NCI-H526 (cell line): ENCODE measurements at places on chromosomes 2 and 18.

- DNase-seq = no peak
Observed at GRCh38 chr18:67731851-67732250, 215.3 kb upstream of the DSEL start.

DNA sequence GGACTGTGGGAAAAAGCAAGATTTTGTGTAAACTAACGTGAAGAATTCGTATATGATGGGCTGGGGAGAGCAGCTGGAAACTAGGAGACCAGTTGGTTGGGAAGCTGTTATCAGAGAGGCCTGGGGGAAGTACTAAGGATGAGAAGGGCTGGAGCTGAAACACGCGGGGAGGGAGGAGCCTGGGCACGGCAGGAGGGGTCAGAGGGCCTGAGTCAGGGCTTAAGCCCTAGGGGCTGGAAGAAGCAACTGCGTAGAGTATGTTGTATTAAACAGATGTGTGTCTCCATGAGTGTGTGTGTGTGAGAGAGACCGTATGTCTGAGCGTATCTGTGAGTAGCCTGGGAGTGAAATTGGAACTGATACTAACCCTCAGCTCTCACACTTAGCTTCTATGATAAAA lies 8.4 kb downstream of the POMC start:
- DNase-seq = no peak

DNA sequence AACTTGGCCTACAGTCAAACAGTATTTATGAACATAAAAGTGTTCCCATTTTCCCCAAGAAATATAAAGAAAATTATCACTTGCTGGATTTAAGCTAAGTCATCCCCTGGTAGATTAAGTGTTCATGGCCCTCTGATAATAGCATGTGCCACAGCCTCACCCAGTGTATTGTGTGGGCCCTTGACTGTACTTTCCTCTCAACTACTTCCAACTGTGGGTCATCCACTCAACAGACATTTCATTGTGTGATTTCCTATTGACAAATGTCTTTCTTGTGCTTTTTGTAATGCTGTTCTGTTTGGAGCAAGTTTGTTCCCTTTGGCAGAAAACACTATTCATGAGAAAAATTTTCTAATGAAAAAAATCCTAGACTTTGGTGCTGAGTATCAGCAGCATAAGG lies 48.4 kb upstream of the TMEM17 start:
- DNase-seq = no peak

DNA sequence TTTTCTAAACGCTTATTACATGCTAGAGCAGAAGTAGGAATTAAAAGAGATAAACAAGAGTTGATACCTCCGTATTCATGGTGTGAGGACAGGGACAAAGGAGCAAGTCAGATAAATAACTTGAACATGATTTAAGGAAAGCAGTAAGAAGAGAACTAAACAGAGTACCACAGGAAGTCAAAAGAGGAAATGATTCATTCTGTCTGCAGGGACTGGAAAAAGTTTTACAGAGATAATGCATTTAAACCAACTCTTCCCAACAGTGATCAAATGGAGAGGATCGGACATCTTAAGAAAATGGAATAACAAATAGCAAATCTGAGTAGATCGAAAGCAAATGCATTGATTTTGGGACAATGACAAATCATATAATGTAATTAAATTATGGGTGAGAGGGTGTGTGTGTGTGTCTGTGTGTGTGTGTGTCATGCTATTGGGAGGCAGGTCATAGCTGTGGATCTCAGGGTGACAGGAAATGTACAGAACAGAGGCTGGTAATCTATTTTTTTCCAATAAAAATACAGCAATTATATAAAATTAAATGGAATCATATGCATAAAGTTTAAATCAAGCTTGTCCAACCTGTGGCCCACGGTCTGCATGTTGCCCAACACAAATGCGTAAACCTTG lies 113.4 kb downstream of the MC4R start:
- no peak for DNase-seq

- no peak for DNase-seq
Observed at GRCh38 chr2:150750720-150751119, 263.3 kb upstream of the RND3 start.

DNA sequence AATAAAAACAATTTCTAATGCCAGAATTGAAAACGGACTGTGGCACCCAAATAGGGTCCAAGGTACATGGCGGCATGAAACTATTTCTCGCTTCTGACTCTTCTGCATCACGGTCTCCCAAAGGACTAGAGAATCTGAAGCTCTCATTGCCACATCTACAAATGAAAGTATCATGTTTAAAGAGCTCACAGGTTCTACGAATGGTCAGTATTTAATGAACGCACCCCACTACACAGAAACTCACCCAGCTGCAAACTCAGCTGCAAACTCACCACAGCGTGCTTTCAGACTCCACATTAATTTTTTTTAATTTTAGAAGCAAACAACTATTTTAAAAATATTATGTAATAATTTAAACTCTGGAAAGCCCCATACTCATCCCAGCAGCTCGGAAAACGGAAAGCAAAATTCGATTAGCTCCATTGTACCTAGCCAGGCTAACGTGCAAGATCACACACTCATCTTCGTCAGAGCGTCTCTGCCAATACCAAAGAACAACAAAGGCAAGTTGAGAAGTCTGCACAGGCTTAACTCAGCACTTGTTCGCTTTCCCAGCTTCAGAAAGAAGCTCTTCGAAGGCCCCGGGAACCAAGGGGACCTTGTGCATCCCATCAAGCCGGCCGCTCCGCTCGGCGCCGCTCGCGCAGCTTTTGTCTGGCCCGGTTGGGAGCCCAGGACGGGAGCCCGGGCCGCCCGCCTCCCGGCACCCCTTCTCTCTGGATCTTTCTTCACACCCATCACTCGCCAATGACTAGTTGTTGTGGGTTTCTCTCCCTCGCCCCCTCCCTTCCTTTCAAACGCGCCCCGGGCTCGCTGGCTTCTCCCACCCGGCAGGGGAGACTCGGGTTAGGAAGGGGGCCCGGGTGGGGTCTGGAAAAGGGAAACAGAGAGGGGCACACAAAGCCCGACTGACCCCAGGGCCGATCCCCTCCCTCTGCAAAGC lies 785 bp downstream of the CLASP1 start:
- DNase-seq = peak; percentile 77

GRCh38 chr2:119240311-119241204 lies 16.9 kb downstream of the STEAP3 start:
- DNase-seq = peak; percentile 96

DNA sequence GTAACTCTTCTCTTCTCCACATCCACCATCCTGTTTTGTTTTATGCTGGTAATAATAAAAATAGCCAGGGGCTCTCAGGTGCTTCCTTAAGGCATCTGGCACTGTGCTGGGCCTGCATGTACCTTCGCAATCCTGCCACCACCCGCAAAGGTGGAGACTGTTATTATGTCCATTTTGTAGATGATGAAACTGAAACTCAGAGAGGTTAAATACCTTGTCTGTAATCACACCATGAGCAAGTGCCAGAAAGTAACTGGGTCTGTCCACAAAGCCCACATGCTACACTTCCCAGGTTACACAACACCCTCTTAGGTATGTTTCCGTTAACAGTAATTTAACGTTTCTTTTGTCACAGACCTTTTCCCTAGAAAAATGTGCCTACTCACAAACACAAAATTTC lies 27.0 kb downstream of the NRP2 start:
- DNase-seq = no peak

- DNase-seq = no peak
Observed at GRCh38 chr2:237863689-237864443, 4.4 kb downstream of the RAMP1 start.

DNA sequence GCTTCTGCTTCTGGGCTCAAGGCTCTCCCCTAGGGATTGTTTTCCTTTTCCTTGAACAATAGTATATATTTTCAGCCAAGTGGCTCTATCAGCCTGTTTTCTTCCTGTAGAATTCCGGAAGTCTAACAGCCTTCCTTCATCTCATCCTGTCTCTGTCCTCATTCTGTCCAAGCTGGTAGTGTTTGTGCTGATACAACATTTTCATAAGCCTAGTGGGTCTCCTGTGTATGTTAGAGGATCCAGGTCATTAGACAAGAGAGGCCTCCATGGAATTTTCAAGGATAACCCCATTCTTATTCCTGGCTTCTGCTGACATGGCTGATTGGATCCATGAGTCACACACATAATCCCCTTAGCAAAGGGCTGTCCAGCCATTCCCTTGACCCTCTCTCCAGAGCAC lies 467.6 kb downstream of the PTPRM start:
- DNase-seq = no peak

GRCh38 chr2:215729985-215730620 lies 283.2 kb downstream of the MREG start:
- DNase-seq = no peak

DNA sequence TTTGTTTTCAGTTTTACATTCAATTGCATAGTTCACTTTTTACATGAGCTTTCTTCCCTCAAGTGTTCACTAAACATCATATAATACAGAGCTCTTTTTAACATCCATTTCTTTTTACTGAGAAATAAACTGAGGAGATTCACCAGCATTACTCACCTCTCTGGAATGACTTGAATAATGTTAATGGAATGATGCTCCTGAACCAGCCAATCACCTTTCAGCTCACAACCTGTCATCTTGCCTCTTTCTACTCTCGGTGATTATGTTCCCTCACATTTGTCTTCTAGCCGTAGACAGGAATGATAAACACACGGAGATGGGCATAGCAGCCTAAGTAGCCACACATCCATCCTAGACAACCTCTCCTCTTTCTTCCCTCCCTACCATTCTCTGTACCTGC lies 301.7 kb downstream of the PAX3 start:
- DNase-seq = no peak

DNA sequence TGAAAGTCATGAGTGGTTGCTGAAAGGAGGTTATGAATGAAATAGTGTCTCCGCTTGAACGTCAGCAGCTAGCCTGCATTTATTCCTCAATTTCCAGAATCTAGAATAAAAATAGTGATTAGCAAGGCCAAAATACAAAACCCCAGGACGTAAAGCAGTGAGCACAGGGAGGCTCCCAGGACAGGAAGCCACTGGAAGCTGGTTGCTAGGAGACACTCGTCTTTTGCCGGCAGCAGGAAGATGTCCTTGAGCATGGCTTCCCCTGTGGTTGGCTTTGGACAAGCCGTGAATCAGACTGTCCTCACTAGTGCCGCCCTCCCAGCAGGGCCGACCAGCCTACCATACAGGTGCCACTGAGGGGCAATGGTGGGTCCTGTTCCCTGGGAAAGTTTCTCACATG lies 374.4 kb downstream of the MTX2 start:
- DNase-seq = peak; percentile 62

GRCh38 chr2:202039278-202040078 lies 5.8 kb downstream of the FZD7 start:
- no peak for DNase-seq

- no peak for DNase-seq
Observed at GRCh38 chr2:197207106-197207505, 103.5 kb downstream of the ANKRD44 start.

- DNase-seq = no peak
Observed at GRCh38 chr2:44314362-44314761, 39.1 kb downstream of the SLC3A1 start.

GRCh38 chr2:39491653-39492052 lies 54.6 kb upstream of the MAP4K3 start:
- DNase-seq = no peak

DNA sequence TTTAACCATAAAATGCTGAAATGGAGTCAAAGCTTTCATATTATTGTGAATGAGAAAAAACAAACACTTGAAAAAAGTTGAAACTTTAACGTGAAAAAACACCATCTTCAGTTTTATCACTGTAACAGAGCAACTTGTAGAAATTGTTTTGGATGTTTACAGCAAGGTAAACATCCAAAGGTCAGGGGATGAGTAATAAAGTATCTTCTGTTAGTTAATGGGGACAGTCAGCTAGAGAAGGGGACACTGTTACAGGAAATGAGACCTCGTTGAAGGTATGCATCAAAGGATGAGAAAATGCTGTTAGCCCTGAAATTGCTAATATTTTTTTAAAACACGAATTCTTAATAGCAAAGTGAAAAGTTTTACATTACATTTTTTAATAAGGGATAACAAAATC lies 2.9 kb downstream of the RHBDD1 start:
- no peak for DNase-seq

DNA sequence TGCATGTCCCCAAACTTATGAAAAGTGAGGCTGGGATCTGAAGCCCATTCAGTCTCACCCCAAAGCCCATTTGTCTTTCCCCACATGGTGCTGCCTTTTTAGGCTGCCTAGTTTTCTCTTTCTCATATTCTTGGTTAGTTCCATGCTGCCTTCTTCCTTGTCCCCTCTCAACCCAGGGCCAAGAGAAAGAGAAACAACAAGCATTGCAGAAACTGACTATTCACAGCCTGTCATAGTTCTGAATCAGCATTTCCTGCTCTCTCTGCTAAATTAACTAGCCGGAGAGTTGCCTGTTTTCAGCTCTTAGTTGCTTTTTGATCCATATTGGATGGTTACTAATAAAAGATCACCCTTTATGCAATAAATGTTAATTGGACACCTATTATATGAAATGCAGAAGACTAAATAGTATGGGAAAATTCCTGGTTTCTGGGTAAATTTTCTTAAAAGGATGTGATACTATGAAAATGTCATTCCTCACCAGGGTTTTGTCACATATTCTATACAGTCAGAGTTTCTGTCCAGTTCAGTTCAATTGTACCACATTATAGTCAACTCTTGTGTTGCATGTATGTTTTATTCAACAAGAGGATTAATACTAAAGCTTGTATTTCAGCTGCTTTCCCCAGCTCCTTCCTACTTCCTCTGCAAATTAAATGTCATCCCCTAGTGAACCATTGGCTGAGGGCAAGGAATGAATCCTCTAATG lies 246.5 kb downstream of the GALR1 start:
- no peak for DNase-seq

GRCh38 chr2:28398101-28398834 lies 5.6 kb downstream of the FOSL2 start:
- no peak for DNase-seq

DNA sequence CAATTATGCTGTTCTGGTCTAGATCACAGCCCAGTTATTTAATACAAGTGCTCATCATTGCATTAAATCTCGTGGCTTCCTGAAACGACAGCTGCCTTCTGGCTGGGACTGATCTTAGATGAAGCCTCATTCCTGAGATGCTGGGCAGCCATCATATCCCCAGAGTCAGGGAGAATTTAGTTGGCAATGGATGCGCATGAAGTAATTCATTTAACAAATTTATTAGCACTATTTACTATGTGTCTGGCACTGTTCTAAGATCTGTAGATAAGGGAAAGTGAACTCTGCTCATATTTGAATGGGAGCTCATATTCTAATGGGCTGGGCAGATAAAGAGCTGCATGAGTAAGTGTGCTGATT lies 244.7 kb downstream of the KCNS3 start:
- DNase-seq = peak; percentile 10

- DNase-seq = no peak
Observed at GRCh38 chr2:100934504-100935371, 67.4 kb upstream of the RPL31 start.

- DNase-seq = peak; percentile 42
Observed at GRCh38 chr2:226835420-226835795, 446 bp upstream of the RHBDD1 start.
